ENCODE measurements at places on chromosomes 1 and 21.

DNA sequence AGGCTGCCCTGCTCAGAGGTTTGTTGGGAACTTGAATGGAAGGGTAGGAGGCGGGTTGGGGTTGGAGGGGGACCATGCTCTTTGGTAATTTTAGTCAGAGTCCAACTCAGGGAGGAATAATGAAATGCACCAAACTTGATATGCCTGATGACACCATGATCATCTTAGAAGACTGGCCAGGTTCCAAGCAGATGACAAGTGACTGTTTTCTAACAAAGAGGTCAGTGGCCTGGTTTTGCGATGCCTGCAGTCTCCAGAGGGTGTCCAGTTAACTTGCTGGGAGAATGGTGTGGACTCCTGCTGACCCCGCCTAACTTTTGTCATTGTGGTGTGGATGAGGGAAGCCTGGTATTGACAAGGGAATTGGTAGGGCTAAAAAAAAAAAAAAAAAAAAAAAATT, 12.4 kb downstream of the VANGL1 start:
- no peak for DNase-seq

- DNase-seq, result no peak
Observed at GRCh38 chr1:169906938-169907337, 13.2 kb upstream of the SCYL3 start.

- DNase-seq, result no peak
Observed at GRCh38 chr1:172477216-172477615, 33.3 kb upstream of the PIGC start.

GRCh38 chr1:162235241-162235800, 141.3 kb downstream of the SPATA46 start:
- DNase-seq, result no peak

- DNase-seq, result no peak
Observed at GRCh38 chr1:232678185-232678886, 48.4 kb upstream of the SIPA1L2 start.

- peak; percentile 95 for DNase-seq
Observed at GRCh38 chr1:206864939-206865671, at the start of gene IL20. Gene IL20 (plus strand): TSS chr1:206865623. CDS start chr1:206865853, 230 bp downstream.

DNA sequence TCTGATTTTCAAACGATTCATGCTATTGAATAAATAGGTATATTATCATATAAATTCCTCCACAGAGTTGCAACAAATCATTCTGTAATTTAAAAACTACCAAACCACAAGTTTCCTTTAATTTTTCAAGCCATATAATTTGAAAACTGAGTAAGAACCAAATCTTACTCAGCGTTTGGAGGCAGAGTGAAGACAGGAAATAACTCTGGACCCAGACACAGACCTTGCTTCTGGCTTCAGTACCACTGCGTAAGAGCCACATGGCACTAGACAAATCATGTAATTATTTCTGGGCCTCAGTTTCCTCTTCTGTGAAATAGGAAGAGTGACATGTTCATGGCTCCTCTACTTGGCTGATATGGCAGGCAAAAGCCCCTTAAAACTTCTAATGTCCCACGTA, 82.4 kb downstream of the SMYD2 start:
- no peak for DNase-seq

- no peak for DNase-seq
Observed at GRCh38 chr1:33460947-33461629, 11.4 kb upstream of the ZSCAN20 start.

DNA sequence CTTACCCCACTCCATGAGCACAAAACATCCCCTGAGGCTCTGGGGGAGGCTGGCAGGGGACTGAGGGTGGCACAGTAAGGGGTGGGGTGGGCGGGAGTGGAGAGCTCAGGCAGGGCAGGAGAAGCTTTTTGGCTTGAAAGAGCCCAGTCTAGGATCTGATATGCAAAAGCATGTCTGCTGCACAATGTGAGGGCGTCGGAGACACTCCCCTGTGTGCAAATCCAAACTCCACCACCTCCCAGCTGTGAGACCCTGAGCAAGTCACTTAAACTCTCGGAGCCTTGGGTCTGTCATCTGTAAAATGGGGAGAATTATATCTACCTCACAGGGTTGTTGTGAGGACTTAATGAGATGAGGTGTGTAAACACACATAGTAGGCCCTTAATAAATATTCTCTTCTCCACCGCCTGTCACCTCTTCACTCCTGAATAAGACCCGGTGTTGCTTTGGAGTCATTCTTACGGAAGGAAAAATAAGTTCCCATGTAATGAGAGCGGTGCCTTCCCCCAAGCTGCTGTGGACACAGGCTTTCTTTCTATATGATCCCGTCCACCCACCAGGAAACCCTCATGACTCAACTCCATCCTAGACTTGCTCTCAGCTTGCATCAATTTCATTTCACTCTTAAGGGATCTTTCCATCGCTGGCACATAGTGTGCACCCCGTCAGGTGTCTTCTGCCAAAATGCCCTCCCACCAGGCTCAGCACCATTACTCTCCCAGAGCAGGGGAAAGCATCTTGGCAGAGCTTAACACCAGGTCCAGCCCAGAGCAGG, 12.5 kb downstream of the KCNN3 start:
- DNase-seq, result no peak

DNA sequence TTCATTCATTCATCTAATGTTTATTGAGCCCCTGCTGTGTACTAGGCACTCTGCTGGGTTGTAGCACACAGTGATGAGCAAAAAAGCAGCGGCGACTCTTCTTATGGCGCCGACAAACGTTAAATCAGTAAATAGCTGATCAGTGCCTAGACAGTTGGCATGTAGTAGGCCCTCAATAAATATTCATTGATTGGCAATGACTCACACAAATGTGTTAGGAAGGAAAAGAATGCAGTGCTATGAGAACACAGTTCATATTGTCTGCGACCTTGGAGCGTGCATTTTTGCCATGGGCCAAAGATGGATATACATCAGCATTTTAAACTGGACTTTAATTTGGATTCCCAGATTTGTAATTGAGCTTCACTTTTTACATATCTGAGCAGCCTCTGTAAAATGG, 52.0 kb downstream of the PRDM2 start:
- no peak for DNase-seq

DNA sequence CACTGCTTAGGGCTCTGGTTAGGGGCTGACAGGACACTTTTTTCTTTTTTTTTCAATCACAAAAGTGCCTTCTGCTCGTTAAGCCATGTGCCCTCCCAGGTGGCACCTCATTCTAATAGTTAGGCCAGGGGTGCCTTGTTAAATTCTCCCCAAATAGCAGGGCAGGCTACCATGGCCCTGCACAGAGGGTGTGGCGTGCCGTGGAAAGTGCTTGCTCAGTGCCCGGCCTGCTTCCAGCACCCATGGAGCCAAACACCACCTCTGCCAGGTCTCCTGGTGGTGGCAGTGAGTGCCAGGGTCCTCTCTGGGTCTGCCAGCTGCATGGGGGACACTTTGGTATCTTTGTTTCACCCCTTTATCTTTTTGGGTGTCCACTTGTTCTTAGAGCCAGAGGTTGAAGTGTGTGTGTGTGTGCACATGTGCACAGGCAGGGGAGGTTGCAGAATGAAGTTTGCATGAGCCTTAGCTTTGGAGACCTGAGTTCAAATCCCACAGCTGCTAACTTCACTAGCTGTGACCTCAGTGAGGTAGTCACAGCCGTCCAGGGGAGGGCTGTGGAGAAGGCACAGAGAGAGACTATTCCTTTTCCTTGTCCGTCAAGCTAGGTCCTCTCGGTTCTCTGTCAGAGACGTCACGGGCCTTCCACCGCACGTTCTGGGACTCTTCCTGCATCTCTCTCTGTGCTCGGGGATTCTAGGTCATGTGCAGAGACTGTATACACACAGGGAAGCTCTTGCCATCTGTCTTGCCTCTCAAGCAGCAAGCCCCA, 39.9 kb upstream of the CSF3R start:
- no peak for DNase-seq

DNA sequence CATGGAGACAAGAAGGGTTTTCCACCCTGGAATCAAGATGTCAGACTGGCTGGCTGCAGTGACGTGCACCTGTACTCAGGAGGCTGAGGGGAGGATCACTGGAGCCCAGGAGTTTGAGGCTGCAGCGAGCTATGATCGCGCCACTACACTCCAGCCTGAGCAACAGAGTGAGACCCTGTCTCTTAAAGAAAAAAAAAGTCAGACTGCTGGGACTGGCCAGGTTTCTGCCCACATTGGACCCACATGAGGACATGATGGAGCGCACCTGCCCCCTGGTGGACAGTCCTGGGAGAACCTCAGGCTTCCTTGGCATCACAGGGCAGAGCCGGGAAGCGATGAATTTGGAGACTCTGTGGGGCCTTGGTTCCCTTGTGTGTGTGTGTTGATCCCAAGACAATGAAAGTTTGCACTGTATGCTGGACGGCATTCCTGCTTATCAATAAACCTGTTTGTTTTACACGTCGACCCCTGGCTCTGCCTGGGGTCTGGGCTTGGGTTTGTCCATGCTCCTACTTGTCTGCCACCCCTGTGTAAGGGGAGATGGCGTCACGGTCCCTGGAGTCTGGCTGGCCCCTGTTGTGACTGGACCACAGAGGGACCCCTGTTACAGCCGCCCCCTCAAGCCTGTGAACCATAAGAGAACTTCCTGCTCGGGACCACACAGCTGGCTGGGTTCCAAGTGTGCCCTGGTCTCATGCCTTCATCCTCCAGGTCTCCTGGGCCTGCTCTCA, 20.9 kb upstream of the VPS13D start:
- DNase-seq, result peak; percentile 56

DNA sequence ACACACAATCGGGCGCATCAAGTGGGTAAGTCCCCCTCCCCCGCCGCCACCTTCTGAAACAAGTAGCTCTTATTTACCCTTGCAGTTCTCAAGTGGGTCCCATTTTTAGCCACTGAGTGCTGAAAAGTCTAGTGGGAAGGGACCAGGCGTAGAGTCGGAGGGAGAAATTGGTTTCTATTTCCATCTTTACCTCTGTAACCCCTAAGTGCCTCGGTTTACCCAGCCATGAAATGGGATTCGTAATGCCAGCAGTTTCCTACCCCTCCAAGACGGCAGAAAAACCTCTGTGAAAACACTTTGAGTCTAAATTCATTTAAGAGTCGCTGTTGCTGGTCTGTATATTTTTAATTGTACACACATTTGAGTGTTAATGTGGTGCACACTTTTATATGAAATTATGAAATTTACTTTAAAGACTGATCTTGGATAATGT, 928 bp downstream of the TLCD4 start:
- no peak for DNase-seq

GRCh38 chr1:117173006-117173405, 37.7 kb downstream of the VTCN1 start:
- no peak for DNase-seq

DNA sequence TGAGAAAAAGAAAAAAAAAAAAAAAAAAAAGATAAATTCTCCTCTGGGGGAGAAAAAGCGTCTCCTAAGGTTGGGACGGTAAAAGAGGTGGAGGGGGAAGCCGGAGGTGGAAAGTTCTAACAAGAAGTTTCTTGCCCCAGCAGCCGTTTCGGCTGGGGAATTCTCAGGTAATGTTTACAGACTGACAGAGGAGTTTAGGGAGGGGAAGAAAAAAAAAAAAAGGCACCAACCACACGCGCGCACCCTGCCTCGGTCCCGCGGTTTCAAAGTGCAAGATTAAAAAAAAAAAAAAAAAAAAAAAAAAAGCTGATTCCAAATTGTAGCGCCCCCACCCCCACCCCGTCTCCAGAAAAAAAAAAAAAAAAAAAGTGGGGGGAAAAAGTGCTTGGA, 504 bp downstream of the DHRS3 start:
- no peak for DNase-seq

- peak; percentile 26 for DNase-seq
Observed at GRCh38 chr1:244863491-244864252, 671 bp downstream of the HNRNPU start.

GRCh38 chr1:68230901-68231626, 1.3 kb downstream of the WLS start:
- no peak for DNase-seq

DNA sequence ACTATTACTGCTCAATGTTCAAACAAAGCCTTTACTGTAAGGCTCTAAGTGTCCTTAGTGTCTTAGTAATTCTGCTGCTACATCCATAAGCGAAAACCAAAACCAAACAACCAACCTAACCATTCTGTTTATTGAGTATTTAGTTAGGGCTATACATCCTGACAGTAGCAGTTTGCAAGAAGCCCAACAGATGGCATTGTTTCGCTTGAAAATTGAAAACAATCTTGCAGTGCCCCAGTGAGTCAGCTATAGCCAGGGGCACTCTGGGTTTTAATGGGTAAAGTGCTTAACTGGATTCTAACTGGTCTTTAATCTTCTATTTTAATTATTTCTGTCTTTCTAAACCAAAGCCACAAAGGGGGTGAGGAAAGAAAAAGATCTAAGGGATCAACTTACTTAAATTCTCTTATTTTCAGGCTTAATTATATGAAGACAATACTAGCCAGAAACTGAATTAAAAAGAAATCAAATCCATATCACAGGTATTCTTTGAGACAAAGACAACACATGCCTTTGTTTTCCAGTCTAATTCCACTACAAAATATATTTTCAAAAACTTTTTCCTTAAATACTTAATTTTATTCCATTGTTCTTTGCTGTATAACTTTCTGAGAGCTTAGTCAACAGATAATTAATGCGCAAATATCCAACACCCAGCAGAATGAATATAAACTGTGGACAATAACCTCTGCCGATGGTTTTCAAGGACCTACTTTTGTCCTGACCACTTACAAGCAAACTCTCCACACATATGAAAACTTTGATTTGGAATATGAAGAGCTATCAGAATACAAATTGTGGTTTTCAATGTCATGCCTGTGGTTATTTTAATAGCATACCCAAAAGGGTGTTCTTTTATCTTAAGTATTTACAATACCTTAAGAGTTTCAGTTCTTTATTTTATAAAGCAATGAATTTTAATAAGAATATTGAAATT, 15.2 kb downstream of the POGZ start:
- DNase-seq, result no peak

DNA sequence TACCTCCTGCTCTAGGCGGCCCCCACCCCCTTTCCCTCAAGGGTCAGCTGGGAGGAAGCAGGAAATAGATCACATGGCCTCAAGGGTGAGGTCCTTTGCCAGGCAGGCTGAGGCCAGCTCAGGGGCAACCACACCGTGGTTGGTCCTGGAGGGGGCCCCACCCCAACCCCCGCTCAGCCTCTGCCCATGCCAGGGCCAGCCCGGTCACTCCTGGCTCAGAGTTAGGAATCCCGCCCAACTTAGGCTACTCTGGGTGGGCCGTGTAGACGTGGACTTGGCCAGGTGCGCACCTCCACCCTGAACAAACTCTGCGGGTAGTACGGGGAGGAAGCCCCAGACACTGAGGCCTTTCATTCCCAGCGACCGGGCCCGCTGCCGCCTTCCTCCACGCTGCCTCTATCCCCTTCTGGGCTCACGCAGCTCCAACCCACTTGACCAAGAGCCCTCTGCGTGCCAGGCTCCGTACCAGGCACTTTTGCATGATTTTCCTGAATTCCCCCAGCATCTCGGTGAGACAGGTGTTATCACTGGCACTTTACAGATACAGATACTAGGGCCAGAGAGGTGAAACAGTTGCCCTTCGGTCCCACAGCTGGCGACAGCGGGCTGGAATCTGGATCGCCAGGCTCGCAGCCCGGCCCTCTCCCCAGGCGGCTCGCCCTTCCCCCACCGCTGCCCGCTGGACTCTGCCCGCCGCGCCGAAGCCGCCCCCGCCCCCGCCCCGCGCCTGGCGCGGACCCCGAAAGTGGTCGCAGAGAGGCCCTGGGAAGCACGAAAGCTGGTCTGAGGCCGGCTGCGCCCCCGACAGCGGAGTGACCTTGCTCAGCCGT, 769 bp downstream of the GALE start:
- DNase-seq, result no peak
